ENCODE measurements at places on chromosomes 3 and 15.
A peak's percentile ranks its signal among the peaks of the same experiment; 100 is the strongest.

DNA sequence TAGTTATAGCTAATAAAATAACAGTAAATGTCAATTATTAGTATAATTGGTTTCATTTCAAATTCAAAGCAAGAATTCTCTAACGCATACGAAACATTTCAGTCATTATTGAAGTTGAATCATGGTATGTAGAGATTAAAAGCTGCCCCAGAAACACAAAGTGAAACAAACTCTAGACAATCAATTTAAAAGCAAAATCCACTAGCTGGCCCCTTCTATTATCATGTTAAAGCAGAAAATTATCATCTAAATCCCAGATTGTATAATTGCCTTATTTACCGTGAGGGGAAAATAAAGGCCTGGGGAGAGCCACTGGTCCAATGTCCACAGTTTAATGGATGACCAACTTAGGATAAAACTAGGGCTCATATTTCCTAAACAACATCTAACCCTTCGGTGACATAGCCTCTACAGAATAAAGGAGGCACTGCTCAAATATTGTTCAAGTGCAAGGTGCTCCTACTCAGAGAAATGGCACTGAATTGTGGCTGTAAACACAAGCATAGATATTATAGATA is 110.9 kb upstream of the THRB start:
- DNase-seq: no peak

DNA sequence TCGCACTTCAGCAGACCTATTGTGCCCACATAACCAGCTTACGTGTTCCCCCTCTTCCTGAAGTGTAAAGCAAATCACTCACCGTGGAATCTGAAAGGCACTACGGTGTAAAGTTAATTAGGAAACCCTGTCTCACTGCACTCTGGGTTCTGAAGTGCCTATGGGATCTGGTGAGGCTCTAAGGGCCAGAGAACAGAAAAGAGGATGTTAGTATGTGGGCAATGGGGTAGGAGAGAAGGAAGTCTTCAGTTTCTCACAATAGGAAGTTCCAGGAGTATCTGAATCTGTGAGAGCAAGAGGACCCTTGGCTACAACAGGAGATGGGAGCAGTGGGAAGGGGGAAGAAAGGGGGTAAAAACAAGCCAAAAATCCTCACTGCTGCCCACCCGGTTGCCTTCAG is 71.4 kb downstream of the ITGB5 start:
- no peak for DNase-seq

DNA sequence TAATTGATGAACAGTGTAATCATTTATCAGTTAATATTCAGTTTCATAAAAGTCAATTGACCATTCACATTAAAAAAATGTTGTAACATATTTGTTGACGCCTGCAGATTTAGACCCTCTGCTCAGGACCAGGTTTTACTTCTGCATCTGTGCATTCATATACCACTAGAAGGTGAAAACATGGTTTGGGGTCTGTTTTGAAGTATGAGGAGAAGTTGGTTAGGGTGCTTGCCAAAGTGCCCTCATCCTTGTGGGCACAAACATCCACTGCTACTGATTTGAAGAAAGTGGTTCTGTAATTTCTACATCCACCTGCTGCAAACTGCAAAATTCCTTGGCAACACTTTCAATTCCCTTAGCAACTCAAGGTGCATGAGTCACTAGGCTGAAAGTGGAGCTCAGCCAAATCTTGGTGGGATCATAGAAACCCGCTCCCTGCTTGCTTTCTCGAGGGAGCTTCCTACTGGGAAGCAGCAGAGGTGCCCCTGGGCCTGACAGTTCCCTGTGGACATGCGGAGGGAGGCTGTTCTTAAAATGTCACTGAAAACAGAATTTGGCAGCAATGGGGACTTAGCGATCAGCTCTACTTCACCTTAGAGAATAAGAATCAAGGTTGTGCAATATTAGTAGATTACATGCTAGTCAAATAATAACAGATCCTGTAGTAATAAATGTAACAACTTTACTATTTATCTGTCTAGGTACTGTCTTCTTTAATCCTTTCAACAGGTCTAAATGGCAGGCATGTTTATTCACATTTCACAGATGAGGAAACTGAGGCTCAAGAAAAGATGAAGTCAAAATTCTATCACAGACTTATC is 301.0 kb upstream of the TBL1XR1 start:
- no peak for DNase-seq

DNA sequence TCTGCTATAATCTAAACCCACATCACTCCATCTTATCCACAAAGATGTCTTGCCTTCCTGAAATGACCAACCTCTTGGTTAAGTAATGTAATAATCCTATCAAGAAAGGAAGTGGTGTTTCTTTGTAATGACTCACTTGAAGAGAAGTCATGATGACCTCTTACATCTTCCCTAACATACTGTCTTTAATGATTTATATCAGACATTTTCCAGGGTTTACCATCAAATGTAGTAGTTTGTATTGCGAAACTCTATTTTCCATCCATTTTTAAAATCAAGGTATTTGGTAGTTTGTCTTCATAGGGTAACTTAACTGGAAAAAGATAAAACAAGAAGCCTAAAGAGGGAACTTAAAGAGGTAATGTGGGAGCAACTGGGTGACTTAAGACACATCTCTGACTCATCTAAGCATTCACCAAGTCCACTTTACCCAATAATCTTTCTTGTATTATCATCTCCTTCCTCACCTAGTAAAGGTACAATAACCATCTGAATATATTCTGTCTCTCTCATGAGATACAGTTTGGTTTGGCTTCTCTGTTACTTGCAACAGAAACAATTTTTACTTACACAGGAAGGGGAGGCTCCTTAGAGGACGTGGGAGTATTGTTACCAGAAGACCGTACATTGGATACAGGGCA is 5.7 kb upstream of the MAPK6 start:
- no peak for DNase-seq

- DNase-seq: peak; percentile 5
These were observed 33.1 kb downstream of the MRAS start for GRCh38 chr3:138381413-138381901.

DNA sequence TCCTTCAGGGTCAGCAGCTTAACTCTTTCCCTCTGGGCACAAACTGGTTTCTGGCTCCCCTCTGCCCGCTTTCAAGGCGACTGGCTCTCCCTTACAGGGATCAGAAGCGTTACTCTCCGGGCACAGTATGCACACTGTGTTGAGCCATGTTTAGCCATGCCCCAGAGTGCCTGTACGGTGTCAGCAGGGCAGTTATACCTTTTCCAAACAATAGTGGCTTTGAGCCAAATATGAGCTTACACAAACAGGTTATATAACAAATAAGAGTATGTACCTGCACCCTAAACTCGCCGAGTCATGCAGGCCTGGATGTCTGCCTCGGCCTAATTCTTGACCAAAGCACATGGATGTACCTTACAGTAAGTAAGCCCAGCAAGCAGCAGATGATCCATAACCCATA is 175.6 kb upstream of the ANKRD28 start:
- DNase-seq: no peak

- no peak for DNase-seq
These were observed 54.4 kb downstream of the ACAP2 start for GRCh38 chr3:195388380-195388779.

GRCh38 chr15:98807262-98807661 is 158.9 kb downstream of the IGF1R start:
- DNase-seq: no peak

GRCh38 chr3:41900265-41900664 is 61.6 kb downstream of the ULK4 start:
- no peak for DNase-seq

DNA sequence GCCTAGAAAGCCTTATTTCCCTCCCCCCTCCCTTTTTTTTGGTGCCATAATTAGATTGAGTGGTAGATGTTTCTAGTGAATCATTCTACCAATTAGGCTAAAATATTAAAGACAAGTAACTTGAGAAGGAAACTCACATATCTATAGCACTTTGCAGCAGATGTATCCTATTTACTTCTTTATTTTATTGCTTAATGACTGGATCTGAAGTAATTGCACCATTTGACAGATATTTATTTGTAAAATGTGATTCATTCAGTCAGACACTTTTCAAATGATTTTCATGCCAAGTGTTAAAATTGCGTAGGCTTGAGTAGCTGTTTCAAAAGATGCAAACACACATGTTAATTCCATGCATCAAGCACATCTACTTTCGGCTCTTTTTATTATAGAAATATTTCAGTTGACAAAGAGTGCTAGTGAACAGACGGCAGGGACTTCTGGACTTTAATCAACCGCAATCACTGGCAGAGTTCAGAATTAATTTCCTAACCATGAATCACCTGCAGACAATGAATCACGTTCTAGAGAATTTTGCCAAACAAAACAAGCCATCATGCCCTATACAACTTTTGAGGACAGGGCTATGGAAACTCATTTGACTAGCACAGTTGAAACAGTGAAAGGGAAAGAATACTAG is 636.8 kb downstream of the MECOM start:
- DNase-seq: no peak

GRCh38 chr3:176352716-176353334 is 844.5 kb downstream of the TBL1XR1 start:
- DNase-seq: no peak
